Right renal cortex interstitium (tissue), 3 donors: ENCODE measurements at places on chromosomes 2 and 18. TPM values are rescaled to one million over a fixed set of nuclear protein-coding genes. Genes with fewer than 3 reads are reported as not detected.

MALL gene
- 14.9 TPM for polyA plus RNA-seq

PROM2 gene
- polyA plus RNA-seq: 22.8 TPM

ANKRD29 gene
- 0.93 TPM for polyA plus RNA-seq

PLB1 gene
- 1.4 TPM for polyA plus RNA-seq

HOXD9 gene
- polyA plus RNA-seq: 60.0 TPM

KIF5C gene
- 4.0 TPM for polyA plus RNA-seq

GRHL1 gene
- polyA plus RNA-seq: 3.7 TPM

G6PC2 gene
- not detected for polyA plus RNA-seq

DNA sequence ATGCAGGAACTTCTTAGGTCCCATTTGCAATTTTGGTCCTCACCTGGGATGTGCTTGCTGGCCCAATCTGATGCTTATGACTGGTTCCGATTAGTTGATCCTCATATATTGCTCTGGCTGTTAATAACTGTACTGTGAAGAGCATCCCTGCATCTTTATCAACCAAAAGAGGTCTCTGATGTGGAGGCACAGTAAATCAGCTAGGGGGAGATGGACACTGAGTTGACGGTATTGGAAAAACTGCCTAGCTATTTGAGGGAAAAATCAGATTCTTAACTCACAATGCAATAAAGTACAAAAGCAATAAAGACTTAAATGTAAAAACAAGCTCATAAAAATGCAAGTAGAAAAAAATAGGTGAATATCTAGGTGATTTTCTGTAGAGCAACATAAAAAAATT is 188.0 kb upstream of the TCF4 start:
- no peak for DNase-seq

GRCh38 chr2:120736624-120737339 is 1.1 kb downstream of the GLI2 start:
- no peak for DNase-seq

GRCh38 chr2:173884025-173884802 is 81.0 kb downstream of the SP3 start:
- DNase-seq: no peak

- DNase-seq: no peak
These were observed 99.9 kb downstream of the TRIB2 start for GRCh38 chr2:12816379-12817306.

- no peak for DNase-seq
These were observed 107.9 kb downstream of the RTN4 start for GRCh38 chr2:54942373-54942772.

DNA sequence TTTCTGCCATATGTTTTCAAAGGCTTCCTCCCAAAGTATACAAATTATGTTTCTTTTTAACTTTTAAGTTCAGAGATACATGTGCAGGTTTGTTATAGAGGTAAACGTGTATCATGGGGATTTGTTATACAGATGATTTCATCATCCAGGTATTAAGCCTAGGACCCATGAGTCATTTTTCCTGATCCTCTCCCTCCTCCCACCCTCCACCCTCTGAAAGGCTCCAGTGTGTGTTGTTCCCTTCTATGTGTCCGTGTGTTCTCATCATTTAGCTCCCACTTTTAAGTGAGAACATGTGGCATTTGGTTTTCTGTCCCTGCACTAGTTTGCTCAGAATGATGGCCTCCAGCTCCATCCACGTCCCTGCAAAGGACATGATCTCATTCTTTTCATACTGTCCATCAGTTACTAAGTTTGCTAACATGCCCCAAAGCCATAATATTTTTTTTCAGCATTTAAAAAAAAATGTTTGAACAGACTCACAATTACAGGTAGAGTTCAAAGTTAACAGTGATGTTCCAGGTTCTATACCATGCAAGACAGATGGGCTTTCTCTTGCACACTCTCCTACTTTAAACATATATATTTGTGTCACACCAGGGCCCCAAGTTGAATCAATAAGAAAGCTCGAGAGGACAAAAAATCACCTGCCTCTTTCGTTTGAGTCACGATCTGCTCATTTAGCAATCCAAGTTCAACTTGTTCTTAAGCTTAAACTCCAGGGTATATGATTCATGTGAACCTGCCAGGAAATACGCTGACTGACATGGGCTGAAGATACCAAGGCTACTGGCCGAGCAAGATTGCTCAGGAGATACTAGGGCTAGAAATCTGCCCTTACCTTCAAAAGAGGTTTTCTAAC is 77.6 kb downstream of the AP1S3 start:
- no peak for DNase-seq

GRCh38 chr2:81513328-81513727 is 1208.8 kb upstream of the LRRTM1 start:
- DNase-seq: no peak

DNA sequence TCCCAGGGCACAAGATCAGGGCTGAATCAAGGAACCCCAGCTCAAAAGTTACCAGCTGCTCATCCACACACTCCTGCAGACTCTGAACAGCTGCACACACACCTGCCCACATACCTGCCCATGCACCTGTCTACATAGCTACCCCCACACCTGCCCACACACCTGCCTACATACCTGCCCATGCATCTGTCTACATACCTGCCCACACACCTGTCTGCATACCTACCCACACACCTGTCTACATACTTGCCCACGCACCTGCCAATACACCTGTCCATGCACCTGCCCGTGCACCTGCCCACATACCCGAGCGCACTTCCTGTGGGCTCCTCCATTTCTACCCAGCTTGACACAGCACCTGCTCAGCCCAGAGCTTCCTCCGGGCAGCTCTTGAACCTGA is 122.8 kb upstream of the AGAP1 start:
- no peak for DNase-seq

DNA sequence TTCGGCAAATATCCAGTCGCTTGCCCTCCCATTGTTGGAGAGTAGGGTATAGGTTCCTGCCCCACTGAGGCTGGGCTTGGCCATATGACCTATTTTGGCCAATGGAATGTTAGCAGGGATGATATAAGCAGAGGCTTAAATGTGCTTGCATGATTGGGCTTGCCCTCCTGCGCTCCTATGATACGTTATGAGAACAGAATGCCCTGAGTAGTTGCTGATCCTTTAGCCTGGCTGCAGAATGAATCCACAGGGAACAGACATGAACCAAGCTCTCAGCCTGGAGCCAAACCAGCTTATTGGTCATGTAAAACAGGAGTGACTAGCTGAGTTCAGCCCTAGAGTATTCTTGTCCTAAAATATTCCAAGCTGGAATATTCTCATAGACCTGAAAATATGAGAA is 34.8 kb upstream of the IMP4 start:
- no peak for DNase-seq

DNA sequence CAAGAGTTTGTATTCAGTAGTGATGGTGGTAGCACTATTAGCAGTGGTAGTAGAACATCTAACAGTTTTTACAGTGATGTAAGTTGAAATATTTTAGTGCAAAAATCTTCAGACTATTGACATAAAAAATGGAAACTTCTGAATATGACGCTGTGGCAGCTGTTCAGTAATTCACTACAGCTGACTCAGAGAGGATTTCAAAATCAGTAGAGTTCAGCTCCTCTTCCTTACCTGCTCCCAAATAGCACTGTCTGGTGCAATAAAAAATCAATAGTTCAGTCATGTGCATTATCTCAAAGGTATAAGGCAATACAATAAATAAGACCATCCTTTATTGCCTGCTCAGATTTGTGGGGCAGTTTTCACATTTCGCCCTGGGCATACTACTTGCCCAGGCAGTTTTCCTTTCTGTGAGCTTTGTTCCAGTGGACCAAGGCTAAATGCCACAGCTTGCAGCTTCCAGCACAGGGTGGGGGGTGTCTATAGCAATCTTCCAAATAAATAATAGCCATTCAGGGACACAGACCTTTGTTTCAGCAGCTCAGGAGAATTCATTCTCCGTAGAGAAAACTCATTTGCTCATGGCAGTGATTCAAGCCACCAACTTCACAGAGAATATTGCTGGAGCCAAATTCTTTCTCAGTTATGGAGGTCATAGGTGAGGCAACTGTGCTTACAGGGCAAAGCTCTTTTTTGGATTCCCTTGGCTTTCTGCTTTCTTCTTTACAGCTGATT is 33.9 kb upstream of the GORASP2 start:
- DNase-seq: no peak

DNA sequence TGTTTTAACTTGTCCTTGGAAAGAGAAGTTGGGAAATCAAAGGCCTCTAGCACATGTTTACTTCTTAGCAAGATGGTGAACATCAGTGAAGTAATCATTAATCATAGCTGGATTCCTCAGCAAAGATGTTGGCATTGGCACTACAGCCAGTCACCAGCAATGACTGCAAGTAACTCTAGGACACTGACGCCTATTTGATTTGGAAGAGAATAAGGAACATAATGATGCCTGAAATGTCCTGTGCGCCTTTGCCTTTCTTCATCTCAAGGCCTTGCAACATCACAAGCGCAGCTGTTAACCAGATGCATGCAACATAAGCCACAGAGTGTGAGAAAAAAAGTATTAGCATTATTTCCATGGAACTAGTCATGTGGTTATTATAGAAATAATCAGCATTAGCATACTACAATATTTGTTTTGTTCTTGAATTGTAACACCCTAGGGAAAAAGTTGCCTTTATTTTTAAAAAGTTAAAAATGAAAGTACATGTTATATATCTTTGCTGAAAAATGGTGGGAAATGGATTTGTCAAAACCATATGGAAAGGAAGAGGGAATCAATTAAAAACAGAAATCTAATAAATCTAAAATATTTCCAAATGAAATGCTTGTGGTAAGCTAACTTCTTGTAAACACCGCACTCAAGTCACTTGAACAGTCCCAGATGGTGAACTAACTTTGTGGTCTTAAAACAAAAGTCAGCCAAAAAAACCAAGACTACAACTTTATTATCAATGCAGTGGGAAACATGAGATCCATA is 55.6 kb downstream of the THADA start:
- DNase-seq: no peak

GRCh38 chr2:239601880-239602279 is 201.1 kb upstream of the HDAC4 start:
- DNase-seq: no peak

- no peak for DNase-seq
These were observed 1.3 kb upstream of the FIGN start for GRCh38 chr2:163737190-163737439.

DNA sequence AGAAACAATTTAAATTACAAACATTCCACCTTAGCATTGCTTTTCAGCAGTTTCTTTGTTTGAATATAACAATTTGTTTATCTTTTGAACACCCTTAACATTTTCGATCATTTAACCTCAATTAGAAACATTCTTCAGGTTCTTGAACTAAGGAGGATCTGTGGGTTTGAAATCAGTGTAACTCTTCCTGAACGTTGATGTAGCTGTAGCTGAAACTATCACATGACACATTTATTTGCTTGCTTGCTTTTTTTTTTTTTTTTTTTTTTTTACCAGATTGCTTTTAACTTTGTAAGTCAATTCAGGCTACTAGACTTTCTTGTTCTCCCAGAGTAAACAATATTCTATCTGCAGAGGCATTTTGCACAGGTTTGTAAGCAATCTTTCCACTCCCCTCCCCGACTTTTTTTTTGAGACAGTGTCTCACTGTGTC is 47.6 kb downstream of the GPD2 start:
- DNase-seq: no peak

DNA sequence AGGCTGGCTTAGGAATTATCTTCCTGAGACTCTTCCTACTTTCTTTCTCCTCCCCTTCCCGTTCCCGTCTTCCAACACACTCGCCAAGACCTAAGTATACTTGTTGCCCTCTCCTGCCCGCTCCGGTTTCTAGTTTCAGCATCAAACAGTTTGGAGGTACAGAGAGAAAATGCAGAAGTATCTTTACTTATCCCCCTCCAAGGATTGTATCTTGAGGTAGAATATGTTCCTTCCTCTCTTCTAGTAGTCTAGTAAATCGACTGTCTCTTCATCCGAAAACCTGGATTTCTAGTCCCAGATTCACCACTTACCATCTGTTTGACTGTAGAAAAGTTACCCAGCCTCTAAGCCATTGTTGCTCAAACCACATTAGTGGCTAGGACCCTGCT is 755 bp downstream of the EIF4E2 start:
- DNase-seq: no peak

DNA sequence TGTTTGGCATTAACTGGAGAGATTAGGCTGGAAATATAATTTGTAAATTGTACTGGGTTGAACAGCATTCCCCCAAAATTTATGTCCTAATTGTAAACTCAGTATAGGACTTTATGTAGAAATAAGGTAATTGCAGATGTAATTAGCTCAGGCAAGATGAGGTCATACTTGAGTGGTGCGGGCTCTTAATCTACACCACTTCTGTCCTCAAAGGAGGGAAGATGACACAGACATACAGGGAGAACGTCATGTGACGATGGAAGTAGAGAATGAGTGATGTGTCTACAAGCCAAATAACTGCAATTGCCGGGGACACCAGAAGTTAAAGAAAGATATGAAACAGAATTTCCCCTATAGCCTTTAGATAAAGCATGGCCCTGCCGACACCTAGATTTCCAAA is 1501.1 kb upstream of the PIK3C3 start:
- DNase-seq: no peak

DNA sequence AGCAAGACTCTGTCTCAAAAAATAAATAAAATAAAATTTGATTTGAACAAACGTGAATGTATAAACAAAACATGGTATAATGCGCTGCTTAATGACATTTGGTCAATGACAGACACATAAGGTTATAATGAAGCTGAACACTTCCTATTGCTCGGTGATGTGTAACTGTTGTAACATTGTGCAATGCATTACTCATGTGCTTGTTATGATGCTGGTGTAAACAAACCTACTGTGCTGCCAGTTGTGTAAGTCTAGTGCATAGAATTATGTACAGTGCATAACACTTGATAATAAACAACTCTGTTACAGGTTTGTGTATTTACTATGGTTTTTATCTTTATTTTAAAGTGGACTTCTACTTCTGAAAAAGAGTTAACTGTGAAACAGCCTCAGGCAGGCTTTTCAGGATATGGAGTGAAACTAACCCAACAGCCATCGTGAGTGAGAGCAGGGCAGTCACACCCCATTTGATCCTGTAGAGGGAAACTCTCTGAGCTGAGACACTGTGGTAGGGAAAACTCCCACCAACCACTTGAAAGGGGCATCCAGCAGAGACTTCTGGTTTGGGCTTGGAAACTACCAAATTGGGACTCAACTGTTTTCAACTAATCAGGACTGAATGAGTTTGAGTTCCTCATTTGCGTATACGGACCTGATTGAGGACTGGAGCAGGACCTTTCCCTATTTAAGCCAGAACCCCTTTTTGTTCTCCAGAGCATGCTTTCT is 8.7 kb upstream of the RPRD1A start:
- no peak for DNase-seq

GRCh38 chr2:169910109-169910799 is 83.0 kb downstream of the UBR3 start:
- no peak for DNase-seq

- DNase-seq: no peak
These were observed 6.3 kb downstream of the B3GNT2 start for GRCh38 chr2:62202019-62202722.

- no peak for DNase-seq
These were observed 40.4 kb downstream of the FRZB start for GRCh38 chr2:182826064-182826463.

DNA sequence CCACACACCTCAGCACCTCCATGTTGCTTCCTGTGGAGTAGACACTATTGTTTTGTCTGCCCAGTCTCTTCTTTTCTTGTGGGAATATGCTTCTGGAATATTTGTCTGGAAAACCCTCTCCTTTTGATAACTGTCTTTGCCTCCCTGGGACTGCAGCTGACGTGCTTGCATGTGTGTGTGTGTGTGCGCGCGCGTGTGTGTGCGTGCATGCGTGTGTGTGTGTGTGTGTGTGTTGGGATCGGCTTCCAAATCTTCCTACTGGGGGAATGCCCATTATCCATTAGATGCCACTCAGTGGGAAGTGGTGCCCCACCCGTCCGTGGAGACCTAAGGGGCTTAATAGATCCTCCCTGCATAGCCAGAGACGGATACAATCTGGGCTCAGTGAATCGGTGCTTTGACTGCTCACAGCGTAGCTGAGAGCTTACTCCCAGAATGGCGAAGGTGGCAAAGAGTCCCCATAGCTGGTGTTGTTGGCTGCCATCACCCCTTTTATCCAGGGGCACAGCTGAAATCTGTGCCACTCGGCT is 86.9 kb downstream of the RRM2 start:
- DNase-seq: no peak
